Subcutaneous preadipocyte (primary cell): ENCODE measurements at places on chromosomes 4 and X. TPM values are rescaled to one million over a fixed set of nuclear protein-coding genes. Genes with fewer than 3 reads are reported as not detected.

CORIN gene
- under 0.01 and 0.73 TPM in 2 replicates for total RNA-seq

CXCL3 gene
- 3.7 and 9.4 TPM in 2 replicates for total RNA-seq

VSIG4 gene
- total RNA-seq = under 0.01 TPM in 1 of 2 replicates, not detected in the other

FHIP1A gene
- under 0.01 TPM in 1 of 2 replicates, not detected in the other for total RNA-seq

KLHL13 gene
- 2.9 and 3.3 TPM in 2 replicates for total RNA-seq

INPP4B gene
- total RNA-seq = 4.4 and 20.5 TPM in 2 replicates

MAGED4 gene
- 14.3 and 17.0 TPM in 2 replicates for total RNA-seq

MID2 gene
- total RNA-seq = 6.6 and 12.9 TPM in 2 replicates

VCX3B gene
- not detected in 2 replicates for total RNA-seq

C1QTNF7 gene
- total RNA-seq = 0.20 and 0.73 TPM in 2 replicates

GAGE13 gene
- not detected in 2 replicates for total RNA-seq

IGSF1 gene
- under 0.01 TPM in 1 of 2 replicates, not detected in the other for total RNA-seq
